ENCODE measurements at places on chromosomes 4 and X. TPM values are rescaled to one million over a fixed set of nuclear protein-coding genes. Genes with fewer than 3 reads are reported as not detected.

DNA sequence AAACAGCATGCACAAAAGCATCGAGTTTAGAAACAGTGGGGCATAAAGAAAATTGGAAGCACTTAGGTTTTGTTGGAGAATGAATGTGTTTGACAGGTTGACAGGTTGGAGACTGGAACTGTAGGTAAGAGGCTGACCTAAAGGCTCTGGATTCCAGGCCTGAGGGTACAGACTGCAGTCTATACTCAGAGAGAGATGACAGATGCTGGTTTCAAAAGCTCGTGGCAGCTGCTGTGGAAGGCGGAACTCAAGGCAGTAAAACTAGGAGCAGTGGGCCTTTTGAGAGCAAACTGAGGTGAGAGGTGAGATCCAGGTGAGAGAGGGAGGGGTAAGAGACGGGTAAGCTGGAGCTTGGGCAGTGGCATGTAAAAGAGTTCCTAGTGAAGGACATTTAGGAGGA, 415.2 kb downstream of the TRIML1 start:
- no peak for DNase-seq

- no peak for DNase-seq
Measured at GRCh38 chr4:145786261-145786660, 106.3 kb downstream of the C4orf51 start.

DNA sequence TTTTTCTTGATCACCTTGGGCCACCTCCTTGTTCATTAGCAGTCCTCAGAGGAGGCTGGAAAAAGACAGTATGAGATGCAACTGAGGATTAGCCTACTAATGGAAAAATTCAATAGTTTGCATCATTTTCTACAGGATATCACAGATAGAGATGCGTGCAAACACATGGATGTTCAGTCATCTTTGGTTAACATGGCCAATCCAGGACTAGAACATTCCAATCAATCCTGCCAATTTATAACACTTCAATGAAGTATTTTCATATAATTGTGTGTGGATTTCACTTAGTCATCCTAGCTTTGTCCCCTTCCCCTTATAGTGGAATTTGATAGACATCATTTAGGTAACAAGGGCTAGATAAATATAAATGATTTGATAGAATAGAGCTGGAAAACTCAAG, 42.7 kb downstream of the MAML3 start:
- DNase-seq = no peak

DNA sequence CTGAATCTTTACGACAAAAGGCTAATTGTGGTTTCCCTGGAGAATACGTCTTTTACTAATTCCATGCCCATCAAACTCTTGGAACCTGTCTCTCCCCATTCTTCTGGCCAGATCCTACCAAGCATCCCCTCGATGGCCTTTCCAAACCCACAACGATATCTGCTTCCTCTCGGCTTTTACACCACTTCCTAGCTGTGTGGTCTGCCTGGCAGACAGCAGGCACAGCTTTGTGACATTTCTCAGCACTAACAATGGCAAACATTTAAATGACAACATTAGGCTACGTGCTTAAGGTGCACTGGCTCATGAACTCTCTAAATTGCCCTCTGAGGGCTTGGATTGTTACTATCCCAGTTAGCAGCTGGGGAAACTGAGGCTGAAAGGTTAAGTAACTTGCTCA, 141.0 kb downstream of the NSUN7 start:
- DNase-seq = no peak

JAKMIP1 gene
- 0.38 TPM for total RNA-seq

DNA sequence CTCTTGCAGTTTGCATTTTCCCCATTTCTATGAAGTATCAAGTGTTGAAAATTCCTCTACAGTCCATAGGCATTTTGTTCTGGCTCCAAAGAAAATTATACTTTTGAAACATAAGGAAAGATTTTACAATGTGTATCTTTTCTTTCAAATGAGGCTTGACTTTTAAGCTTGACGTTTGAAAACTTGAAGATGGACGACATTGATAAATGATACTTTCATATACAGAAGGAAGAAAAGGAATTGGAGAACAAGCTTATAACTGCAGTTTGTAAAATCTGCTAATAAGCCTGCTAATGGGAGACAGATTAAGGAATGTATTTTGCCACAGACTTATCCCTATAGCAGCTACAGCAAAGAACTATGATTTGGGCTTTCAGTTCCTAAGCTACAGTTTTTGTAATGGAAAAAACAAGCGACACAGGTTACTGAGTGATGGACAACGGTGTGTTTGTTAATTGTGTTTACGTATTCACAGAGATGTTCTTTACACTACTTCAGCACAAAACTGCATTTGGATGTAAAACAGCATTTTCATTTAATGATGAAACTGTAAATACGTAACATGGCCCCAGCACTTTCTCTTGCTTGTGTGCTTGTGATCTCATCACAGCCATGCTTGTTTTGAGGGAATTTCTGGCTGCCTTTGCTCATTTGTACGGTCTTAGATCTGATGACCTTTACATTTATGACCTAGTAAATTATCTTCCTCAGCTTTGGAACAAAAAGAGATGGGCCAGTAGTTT, 83.2 kb upstream of the FAT1 start:
- DNase-seq = no peak

CHRDL1 gene
- total RNA-seq = 3.0 TPM

DNA sequence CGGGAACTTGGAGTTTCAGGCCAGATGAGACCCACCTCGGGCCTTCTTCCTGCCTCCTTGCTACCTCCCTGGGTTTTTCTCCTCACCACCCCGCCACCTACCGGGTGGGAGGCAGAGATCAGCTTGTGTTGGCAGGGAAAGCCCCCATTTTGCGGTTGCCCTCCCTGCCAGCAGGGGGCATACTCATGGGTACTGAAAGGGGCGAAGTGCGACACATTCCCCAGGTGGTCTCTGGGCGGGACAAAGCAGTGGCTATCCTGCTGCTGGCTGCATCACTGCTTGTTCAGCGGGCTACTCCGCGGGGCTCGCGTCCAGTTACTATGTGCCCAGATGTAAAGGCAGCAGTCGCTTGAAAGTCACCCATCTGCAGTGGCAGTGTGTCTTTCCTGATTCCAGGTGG, 330.3 kb downstream of the PDHA2 start:
- no peak for DNase-seq

- no peak for DNase-seq
Measured at GRCh38 chr4:57679969-57680368, 569.8 kb upstream of the IGFBP7 start.

HERC3 gene
- 48.9 TPM for total RNA-seq

DCAF16 gene
- total RNA-seq = 19.1 TPM

DNA sequence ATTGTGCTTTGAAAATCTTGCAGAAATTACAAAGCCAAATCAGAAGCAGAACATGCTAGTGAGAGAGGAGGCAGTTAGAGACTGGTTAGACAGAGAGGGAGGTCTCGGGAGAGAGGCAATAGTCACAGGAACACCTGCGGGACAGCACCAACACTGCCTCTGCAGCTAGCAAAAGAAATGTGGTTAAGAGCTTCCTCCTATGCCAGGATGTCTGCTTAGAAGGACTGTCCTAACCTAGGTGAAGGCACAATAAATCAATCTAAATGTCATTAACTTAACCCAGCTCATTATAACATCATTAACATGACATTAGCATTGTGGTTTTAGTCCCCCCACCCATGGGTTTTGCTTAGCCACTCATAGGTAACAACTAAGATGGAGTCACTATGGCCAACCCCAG, 726.7 kb downstream of the PCDH18 start:
- no peak for DNase-seq

- DNase-seq = no peak
Measured at GRCh38 chr4:185479507-185479971, 8.0 kb upstream of the CCDC110 start.

DNA sequence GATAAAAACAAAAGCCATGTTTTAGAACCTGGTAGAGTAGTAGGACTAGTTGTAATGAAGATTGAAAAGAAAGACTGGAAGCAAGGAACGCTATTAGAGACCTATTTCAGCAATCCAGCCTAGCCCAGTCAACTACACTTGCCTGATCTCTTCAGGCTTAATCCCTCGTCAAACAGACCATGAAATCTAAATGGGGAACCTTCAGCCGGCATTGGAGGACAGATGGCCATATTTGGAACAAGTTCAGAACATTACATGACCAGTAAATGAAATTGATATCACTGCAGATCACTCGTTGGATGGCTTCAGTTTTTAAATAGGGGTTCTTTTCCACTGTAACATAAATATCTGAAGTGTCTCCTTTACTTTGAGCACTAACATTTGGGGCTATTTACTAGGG, 84.8 kb upstream of the WDR44 start:
- no peak for DNase-seq

GRCh38 chr4:10077483-10078335, 38.9 kb downstream of the WDR1 start:
- no peak for DNase-seq

DNA sequence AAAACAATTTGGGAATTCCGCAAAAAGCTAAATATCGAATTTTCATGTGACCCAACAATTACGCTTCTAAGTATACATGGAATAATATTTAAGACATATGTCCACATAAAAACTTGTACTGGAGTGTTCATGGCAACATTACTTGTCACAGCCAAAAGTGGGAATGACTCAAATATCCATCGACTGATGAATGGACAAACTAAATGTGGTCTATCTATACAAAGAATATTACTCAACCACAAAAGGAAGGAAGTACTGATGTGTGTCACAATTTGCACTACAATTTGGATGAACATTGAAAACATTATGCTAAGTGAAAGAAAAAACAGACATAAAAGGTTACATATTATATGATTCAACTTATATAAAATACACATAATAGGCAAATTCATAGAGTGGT, 71.9 kb downstream of the AFF2 start:
- DNase-seq = no peak

DNA sequence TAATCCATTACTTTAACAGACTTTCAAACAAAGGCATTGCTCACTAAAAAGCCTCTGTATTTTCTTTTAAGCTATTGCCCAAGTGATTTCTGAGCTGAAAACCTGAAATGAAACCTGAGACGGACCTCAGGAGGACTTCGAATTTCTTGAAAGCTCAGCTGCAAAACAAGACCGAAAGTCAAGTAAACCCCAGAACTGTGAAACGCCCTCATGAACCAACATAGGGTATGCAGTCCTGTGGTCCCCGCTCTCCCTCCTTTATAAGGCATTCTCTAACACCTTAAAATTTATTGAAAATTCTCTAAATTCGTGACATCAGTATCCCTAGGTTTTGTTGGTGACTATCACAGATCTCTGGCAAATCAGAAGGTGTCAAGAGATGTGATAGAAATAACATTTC, 91.8 kb downstream of the SHISA3 start:
- no peak for DNase-seq

FHDC1 gene
- 0.10 TPM for total RNA-seq

VGLL1 gene
- total RNA-seq = not detected

DNA sequence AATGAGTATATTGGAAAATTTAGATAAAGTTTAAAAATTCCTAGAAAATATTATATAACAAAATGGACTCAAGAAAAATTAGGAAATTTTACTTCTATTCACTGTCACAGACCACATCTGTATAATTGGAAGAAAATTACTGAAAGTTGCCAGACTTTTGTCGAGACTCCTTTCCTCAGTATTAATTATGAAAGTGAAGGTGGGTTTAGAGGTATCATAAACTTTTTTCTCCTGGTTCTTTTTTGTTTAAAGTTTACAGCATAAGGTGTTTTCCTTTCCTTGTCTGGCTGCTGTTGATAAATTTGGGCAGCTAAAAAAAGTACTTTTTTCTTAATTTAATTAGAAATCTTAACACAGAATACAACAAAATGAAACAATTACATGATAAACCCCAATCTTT, 6.7 kb upstream of the TEX13D start:
- DNase-seq = no peak

AREG gene
- 9.1 TPM for total RNA-seq

- no peak for DNase-seq
Measured at GRCh38 chrX:133183806-133184205, 34.3 kb downstream of the TFDP3 start.

GRCh38 chr4:6504900-6505496, 32.6 kb upstream of the PPP2R2C start:
- DNase-seq = no peak

DNA sequence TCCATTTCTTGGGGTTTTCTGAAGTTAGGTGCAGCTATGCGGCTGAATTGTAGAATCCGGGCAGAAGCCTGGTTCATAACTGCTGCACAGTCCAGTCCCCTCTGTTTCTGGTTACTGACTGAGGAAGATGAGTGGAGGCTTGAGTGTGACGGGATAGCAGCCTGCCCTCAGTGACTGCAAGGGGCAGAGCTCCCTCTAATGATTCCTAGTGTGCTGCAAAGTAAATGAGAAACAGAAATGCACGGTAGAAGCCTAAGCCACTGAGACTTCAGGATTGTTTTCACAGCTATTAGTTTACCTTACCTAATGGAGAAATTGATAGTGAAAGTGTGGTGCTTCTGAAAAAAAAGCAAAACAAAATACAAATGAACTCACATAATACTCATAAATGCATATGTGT, 189.2 kb downstream of the GPM6A start:
- no peak for DNase-seq

DNA sequence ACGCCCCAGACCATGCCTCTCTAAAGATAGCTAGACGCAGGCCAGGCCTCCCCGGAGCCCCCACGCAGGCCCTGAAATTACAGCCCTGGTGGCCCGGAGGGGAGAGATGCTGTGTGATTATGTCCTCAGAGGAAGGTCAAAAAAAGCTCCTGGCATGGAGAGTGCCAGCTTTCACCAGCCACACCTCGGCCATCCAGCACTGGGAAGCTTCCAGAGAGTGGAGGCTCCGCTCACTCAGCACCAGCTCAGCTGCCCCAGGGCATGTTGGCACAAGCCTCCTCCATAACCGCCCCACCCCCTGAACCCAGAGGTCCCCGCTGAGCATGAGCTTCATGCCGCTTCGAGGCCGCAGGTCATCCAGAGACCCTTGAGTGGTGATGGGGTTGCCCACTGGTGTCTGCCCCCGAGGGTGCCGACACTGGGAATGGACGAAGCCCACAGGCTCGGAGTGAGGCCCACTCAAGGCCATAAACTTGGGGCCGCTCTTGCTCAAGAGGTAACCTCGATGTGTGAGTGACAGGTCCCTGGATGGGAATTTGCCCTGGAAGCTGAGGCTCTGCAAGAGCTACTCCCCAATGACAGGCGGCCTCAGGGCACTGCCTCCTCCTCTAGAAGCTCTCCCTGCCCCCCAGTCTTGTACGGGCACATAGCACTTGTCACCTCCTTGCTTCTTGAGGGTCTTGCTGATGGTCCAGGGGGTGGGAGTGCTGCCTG, 4.4 kb upstream of the BGN start:
- DNase-seq = no peak

S100P gene
- 2.3 TPM for total RNA-seq

GRCh38 chr4:169252339-169253112, 18.2 kb downstream of the SH3RF1 start:
- DNase-seq = no peak

DNA sequence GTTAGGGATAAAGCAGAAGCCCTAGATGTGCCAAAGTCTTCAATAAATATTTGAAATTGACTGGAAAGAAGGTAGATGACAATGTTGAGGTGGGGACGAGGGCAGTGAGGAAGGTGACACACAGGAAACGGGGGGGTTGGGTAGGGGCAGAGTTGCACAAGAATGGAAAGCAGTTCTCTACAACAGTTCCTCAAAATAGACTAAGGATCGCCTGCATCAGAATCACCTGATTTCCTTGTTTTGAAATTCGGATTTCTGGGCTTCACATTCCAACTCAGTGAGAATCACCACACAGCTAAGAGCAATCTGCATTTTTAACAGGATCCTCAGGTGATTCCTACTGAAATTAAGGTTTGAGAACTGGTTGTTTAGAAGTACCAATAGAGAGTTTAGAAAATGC, 70.6 kb downstream of the ARFIP1 start:
- DNase-seq = no peak

Measured in heart left ventricle (tissue), 16 donors.